ENCODE measurements at places on chromosomes 2 and 18. TPM values are rescaled to one million over a fixed set of nuclear protein-coding genes. Genes with fewer than 3 reads are reported as not detected.

DNA sequence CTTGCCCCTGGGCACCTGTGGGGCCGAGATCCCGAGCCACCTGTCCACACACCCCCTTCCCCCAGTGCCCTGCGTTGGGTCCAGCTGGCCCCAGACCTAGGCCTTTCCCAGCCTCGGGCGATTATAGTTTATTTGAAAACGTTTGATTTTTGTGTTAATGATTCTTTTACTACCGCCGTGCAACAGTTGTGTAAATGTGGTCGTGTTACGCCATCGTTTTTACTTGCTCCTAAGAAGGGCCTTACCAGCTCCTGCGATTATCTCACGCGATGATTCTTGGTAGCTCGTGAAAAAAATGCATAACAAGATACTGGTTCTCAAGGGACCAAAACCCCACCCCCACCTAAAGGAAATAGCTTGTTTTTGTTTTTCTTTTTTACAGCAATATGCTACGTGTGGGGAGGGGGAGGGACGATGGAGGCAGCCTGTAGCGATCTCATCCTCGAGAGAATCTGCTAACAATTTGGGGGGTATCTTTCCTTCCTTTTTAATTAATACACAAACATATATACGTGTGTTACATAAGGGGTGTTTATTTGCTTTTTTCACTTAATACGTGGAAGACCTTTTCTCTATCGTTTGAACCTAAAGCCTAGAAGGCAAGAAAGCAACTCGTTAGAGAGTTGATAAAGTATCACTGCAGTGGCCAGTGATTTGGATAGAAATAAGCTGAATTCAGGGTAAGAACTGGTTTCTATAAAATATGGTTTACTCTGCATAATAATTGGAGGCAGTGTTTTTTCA is 1.0 kb downstream of the ZDBF2 start:
- no peak for DNase-seq

ACTR3 gene
- total RNA-seq: 115 TPM

GRCh38 chr2:6692819-6693218 is 172.9 kb downstream of the CMPK2 start:
- DNase-seq: no peak

DNA sequence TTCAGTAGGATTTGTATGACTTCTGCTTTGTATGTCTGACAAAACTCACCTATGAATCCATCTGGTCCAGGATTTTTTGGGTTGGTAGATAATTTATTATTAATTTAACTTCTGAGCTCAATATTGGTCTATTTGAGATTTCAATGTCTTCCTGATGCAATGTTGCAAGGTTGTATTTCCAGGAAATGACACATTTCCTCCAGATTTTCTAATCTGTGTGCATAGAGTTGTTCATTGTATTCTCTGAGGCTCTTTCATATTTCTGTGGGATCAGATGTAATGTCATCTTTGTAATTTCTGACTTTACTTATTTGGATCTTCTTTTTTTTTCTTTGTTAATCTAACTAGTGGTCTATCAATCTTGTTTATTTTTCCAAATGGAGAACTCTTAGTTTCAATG is 584.7 kb upstream of the SETBP1 start:
- DNase-seq: no peak

- DNase-seq: no peak
These were observed 200.6 kb downstream of the CTIF start for GRCh38 chr18:48739266-48740067.

- peak; percentile 64 for DNase-seq
These were observed 6.6 kb downstream of the D2HGDH start for GRCh38 chr2:241741016-241741415.

DNA sequence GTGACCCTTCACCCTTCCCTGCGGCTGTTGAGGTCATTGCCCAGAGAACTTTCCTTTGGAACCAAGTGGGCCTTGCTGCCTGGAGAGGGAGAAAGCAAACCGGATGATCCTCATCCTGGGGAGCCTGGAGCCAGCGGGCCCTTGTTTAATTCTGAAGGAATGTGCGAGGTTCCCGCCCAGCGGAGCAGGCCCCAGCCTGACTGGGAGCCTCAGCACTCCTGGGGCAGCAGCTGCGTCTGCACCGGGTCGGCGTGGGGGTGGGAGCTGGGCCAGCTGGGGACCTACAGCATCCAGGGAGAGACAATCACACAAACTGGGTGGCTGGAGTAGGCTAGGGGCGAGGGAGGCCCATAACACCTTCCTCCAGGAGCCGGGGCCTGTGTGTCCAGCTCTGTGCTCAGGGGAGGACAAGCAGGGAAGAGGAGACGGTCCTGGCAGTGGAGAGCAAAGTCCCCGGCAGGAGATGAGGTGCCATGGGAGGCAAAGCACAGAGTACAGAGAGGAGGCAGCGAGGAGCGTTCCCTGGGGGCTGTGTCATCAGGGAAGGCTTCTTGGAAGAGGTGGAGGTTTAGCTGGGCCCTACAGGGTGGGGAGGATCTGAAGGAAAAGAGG is 61.9 kb upstream of the HAAO start:
- peak; percentile 80 for DNase-seq

- DNase-seq: no peak
These were observed 367.8 kb upstream of the ID2 start for GRCh38 chr2:8314063-8314462.

DNA sequence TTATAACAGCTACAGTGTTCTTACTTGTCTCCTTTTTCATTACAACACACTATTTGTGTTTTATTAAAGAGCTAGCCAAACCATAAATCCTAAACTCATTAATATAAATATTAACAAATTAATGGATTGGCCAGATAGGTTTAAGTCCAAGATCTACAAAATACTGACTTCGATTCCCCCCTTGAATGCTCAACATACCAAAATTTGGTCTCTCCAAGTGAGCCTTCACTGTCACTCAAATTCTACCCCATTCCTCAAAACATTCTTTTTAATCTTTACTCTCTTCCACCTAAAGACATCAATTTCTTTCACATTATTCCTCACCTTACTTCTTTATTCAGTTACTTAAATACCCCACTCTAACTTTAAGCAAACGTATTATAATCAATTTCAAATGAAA is 281.5 kb downstream of the ICOS start:
- no peak for DNase-seq

- DNase-seq: peak; percentile 60
These were observed 35.7 kb downstream of the CDC42EP3 start for GRCh38 chr2:37635504-37636380.

DNA sequence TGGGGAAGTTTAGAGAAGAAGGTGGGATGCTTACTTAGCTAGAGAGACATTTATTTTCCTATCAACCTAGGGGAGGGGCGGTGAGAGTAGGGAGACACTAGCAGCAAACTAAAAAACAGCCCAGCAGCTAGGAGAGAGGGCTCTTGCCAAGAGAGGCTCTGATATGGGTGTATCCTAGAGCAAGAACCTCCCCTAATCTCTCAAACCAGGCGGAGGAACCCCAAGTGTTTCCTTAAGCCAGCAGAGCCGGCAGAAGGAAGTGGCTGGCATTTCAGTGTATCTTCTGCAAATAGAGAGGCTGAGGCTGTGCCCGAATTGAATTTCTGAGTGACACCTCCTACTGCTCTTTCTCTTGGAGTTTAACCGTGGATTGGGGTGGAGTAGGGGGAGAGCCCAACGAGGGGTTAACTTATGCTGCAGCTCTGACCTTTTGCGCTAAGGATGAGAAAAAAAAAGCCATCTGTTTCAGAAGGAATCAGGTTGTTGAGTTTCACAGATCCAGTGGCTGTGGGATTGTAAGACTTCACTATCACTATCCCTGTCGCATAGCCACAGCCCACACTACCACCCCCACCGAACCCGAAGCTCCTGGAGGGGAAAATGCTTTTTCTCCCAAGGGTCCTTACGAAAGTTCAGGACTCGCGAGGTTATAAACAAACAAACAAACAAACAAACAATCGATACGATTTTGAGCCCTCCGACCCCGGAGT is 1.4 kb downstream of the ST8SIA5 start:
- DNase-seq: no peak

DNA sequence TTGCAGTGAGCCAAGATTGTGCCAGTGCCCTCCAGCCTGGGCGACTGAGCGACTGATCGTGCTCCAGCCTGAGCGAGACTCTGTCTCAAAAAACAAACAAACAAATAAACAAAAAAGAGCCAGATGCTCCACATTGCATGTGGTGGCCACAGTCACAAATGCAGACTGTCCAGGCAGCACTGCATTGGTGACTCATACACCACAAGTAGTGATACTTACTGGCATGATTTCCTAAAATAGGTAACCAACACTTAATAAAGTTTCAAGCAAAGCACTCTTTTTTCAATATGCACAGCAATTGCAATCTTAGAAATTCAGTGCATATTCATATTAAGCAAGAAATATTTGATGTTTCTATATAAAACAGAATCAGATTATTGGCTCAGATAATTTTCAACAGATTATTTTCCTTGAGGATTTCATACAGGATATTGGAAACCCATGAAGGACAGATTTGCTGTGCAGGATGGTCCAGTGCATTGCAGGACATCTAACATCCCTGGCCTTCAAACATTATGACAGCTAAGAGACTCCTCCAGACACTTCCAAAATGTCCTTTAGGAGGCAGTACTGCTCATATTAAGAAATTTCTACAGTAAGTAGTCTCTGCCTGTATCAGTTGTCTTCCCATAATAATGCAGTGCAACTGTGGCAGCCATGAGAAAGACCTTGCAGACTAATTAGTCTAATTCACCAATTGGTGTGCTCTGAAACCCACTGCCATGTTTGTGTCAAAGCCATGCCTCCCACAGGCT is 10.5 kb upstream of the SLC1A4 start:
- DNase-seq: no peak

PTPRN gene
- total RNA-seq: not detected

- DNase-seq: no peak
These were observed 99.7 kb downstream of the RBM43 start for GRCh38 chr2:151161821-151162551.
